ENCODE measurements at places on chromosomes 7 and 10.

DNA sequence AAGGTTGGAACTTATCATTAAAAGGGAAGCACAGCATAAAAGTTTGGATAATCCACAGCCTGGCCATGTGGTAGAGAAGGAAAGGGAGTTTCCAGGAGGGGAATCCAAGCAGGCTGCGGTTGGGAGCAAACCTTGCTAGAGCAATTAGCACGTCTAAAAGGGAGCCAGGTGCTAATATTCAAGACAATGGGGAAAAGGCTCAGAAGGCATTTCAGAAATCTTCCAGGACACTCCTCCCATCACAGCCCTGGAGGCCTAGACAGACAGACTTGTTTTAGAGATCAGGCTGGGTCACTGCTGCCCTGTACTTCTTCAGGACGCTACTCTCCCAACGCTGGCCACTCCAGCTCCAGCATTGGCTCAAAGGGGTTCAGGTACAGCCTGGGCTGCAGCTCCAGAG, 96.2 kb upstream of the KAT6B start:
- no peak for DNase-seq

GRCh38 chr7:46131916-46132795, 211.1 kb upstream of the IGFBP3 start:
- DNase-seq, result no peak

GRCh38 chr7:116843378-116843777, 19.0 kb upstream of the CAPZA2 start:
- no peak for DNase-seq

DNA sequence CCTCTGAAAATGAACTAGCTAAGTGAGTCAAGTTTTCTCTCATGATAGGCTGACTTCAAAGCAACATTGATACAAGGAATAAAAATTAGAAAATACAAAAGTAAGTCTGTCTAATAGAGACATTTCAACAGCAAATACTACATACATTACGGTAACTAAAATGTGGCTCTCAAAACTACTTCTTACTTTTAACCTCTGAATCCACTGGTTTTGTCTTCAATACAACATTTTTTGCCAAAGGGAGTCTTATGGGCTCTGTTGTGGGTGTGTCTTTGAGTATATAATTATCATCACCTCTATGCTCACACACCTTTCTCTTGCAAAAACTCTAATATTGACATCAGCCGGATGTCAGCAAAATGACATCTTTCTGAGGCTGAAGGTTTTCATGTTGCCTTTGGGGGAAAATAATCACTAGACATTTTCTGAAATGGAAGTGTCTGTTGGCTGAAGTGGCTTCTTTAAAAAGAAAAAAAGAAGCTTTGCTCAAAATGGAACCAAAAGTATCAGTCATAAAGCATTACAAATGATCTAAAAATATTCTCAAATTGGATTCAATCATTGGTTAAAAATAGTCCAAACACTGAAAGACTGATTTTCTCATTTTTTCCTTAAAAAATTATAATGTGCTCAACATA, 41.8 kb upstream of the FAM133B start:
- DNase-seq, result no peak

GRCh38 chr10:69835875-69836730, 34.4 kb downstream of the COL13A1 start:
- DNase-seq, result no peak

DNA sequence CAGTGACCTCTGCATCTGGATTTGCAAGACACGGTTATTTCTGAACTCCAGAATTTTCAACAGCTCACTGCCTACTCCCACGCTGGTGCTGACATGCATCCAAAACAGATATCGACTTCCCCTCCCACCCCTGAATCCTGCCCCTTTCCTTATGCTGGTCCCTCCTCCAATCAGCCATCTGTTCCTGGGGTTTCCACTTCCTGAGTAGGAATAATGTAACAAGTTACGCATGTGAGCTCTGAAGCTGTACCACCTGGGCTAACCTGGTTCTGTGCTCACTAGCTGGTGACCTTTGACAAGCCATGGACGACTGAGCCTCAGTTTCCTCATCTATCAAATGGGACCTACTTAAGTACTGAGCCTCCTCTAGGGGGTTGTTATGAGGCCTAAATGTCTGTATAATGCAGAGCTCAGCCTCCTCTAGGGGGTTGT, 1.7 kb upstream of the NCAPG2 start:
- DNase-seq, result no peak

DNA sequence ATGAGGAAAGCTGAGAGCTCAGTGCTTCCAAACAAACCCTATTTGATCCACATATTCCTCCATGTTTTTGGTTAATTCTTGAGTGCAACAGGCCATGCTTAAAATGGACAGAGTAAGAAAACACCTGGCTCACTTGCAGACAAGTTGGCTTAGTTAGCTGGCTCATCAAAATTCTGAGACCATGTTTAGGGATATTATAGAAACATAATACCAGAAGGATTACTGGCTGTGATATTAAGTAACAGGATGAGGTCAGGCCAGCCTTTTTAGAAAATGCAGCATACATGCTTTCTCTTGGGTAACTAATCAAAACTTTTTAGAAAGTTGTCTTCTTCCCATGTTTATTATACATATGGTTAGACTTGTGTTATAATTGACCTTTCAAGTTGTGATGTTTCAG, 867.2 kb upstream of the LRRTM3 start:
- DNase-seq, result no peak

DNA sequence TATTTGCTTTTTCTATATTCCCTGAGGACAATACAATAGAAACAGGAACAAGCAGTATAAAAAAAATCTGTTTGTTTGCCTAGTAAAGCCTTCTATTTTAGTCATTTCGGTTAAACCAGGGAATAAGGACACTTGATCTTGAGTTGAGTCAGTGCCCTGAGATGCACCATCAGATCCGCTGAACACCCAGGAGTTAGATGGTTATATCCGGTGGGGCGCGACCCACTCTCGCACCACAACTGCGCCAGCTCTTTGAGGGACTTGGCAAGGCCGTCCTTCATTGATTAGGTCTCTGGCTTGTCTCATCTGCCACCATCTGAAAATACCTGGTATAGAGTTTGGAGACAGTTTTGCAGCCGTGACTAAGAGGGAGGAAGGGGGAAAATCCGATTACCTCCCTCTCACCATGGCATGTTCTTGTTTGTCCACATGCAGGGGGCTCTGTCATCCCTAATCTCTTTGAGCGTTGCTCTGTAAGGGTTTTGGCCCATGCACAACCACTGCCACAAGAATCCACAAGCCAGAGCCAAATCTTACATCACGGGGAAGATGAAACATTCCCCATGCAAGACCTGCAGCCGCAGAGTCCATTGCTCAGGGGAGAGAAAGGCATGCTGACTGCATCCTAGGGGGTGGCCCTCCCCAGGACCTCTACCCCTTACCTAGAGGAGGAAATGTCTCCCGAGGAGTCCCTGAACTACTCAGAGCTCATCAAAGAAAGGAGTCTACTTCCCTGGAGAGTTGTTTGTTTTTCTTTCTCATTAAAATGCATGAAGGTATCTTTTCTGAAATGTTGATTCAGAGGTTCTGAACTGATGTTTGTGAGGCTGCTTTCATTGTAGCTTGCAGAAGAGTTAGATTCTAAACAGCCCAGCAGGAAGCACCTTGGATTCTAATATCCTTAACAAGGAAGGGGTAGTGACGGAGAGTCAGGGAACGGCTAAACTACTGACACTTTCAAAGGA, 101.6 kb upstream of the FAM171A1 start:
- no peak for DNase-seq

DNA sequence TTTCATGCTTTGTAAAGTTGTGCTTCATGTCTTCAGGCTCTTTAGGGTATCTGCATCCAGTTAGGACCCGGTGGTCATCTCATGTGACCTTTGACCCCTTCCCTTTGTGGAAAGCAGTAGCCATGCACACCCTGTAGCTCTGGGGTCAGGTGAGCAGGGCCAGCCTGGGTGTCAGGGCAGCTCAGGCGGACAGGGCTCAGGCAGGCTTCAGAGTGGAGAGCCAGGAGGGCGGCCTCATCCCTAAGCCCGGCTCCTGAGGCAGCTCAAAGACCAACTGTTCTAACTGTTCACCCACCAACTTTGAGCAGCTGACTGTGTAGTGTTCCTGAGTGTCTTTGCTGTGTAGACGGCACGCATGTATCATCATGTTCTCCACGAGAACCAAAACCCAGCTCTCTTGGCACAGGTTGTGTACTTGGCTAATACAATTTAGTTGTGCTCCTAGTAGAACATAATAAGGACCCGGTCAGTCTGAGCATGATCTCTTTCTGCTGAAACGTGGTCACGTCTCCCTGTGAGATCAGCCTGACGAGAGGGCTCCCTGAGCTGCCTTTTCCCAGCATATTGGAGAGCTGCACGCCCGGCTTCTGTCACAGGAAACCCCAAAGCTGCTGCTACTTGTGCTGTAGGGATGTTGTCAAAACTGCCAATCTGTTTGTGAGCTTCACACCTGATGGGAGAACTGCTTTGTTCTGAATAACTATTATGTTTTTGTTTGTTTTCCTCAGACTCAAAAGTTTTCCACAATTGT, 30.0 kb downstream of the EEPD1 start:
- no peak for DNase-seq

DNA sequence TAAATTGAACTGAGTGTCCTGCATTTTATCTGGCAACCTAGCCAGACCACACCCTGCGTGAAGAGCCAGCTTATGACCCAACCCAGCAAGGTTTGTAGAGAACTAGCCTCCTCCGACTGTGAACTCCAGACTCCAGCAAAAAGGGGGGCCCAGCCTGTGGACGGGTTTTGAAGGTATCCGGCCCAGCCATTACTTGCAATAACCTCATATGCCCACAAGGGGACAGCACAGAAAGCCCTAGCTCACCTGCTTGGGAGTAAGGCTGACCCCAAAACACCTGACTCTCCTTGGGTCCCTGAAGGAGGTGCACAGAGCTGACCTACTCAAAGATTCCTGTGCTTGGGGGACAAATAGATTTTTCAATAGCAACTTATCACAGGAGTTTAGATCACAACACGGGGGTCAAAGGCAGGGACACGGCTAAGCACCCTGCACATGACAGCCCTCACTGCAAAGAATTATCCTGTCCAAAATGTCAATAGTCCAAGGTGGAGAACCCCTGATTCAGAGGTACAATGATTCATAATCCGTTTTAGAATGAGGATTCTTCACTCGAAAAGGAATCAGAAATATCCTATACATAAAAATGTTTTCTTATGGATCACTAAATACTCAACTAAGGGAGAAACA, 4.6 kb downstream of the TRPV6 start:
- DNase-seq, result peak; percentile 15

GRCh38 chr10:101188942-101189341, 40.3 kb downstream of the LBX1 start:
- no peak for DNase-seq

- DNase-seq, result no peak
Measured at GRCh38 chr10:63574011-63574410, 52.8 kb downstream of the REEP3 start.

DNA sequence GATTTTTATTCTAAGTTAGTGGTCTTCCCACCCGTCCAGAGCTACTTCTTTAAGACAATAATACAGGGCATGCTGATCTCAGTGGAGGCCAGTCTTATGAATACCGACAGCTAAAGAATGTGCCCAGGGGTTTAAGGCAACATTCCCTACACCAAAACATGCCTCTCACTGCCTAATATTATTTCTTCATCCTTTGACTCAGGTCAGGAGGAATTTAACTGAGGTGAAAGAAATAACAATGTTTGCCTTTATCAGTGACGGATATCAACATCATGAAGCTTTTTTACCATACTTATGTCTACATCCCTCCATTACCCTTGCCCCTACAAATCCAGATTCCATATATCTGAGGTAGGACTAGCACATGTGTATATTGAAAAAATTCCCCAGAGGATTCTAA, 33.3 kb upstream of the TES start:
- no peak for DNase-seq

GRCh38 chr7:53205006-53205405, 169.6 kb downstream of the POM121L12 start:
- DNase-seq, result no peak

- DNase-seq, result no peak
Measured at GRCh38 chr7:20980232-20980631, 193.5 kb upstream of the SP8 start.

GRCh38 chr7:155458878-155459699, 1.2 kb downstream of the EN2 start:
- DNase-seq, result no peak

DNA sequence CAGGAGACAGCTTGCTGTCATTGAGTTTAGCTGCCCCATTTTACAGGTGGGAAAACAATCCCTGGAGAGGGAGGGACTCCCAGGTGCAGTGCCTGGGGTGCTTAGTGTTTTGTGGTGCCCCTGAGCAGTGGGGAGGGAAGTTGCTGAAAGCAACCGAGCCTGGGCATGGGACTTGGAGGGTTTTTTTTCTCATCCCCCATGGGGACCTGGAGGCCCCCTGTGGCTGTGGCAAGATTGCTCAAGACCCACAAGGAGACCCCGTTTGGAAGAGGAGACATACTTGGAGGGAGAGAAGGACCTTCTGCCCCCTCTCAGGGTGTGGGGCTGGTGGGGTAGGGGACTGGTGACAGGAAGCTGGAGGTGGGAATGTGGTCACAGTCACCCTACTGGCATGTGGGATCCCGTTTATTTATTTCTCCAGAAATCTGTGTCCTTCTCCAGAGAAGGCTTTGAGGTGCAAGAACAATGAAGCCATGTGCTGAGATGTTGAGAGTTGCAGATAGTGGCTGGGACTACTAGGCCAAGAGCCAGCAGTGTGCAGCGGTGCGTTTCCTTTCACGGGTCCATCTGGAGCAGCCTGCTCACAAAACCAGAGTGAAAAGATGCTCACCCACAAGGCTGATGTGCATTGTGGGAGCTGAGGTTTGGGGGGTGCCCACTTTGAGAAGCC, 21.5 kb downstream of the ZMIZ1 start:
- DNase-seq, result no peak

- no peak for DNase-seq
Measured at GRCh38 chr7:82384779-82385178, 58.8 kb downstream of the CACNA2D1 start.

DNA sequence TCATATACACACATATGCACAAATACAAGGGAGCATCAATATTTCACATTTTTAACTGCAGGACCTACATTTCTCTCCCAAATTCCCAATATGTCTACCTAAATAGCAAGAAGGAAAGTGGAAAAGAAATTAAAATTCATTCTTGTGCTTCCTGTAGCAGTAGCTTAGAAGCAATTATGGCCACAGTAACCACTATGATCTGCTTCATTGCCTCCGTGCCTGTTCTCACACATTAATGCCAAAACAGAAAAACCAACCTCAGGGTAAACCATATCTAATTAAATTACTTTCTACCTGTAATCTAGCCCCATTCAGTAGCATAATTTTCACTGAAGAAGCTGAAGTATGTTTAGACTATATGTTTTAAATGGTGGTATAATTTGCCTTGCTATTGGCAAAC, 55.2 kb downstream of the HYCC1 start:
- DNase-seq, result no peak

GRCh38 chr10:49107111-49107886, 8.0 kb downstream of the VSTM4 start:
- no peak for DNase-seq

- no peak for DNase-seq
Measured at GRCh38 chr10:110859973-110860376, 11.8 kb upstream of the PDCD4 start.

GRCh38 chr10:71082960-71083715, 129.2 kb upstream of the UNC5B start:
- DNase-seq, result no peak

GRCh38 chr10:62830679-62831078, 14.5 kb upstream of the EGR2 start:
- no peak for DNase-seq
